Stromal cell of bone marrow (primary cell): ENCODE measurements at places on chromosomes 5 and 9.

DNA sequence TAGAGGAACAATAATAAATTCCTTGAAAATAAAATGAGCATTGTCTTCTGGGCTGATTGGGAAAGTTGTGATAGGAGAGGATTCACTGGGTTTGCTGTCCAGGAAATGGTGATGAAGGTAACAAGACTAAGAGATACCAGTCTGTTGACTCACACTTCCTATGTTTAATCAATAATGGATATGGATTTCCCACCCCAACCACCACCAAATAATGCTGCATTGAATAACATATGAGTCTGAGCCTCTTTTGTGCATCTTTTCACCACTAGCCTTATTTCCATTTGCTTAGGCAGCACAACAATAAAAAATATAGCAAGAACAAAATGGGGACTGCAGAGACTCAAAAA, 120.2 kb upstream of the NFIB start:
- DNase-seq, result no peak

DNA sequence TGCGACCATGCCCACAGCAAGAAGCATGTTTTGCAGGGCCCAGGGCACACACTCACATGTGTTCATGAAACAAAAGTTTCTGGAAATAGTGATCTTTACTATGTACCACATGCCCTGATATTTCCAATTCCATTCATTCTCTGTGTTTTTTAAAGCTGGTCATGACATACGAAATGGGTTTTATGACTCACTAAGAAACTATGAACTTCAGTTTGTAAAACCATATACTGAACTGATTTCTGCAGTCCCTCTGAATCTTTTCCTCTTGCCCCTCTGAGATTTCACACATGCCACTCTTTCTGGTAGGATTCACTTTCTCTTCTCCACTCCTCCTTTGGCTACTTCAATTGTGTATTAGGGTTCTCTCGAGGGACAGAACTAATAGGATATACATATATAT, 416.1 kb upstream of the TRPC7 start:
- peak; percentile 32 for DNase-seq

DNA sequence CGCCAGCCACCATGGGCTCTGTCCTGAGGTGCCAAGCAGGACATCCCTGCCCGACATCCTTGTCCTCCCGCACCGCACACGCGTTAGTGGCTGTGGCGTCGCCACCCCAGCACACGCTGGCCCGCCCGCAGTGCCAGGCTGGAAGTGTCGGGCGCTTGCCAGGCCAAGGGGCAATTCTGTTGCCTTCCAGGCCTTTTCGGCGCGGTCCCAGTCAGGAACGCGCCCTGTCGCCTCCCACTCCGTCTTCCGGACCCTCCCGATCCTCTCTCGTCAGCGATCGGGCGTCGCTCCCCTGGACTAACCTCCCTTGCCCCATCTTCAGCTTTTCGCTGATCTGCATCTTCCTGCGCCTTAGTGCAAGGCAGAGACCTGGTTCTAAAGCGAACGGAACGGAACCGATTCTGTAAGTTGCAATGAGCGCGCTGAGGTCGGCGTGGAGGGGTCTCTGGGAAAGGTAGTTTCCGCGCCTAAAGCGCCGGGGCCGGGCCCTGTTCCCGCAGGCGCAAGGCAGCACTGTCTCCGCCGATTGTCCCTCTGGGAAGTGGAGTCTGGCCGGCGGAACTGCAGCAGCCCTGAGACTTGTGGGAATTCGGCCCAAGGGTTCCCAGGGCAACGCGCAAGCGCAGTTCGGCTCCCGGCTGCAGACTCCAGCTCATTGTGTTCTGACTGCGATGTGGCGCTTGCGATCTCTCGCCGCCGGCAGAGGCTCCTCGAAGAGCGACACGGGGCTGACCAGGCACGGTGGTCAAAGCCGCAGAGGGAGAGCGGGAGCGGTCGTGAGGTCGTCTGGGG, at the start of gene ZNF454:
ZNF454 (plus strand) TSS at position 630 of the 792 bp plus-strand sequence. CDS start 1,594 bp downstream, outside the sequence.
- DNase-seq, result peak; percentile 85

- DNase-seq, result peak; percentile 41
Measured at GRCh38 chr9:17462869-17463464, 115.9 kb upstream of the SH3GL2 start.

DNA sequence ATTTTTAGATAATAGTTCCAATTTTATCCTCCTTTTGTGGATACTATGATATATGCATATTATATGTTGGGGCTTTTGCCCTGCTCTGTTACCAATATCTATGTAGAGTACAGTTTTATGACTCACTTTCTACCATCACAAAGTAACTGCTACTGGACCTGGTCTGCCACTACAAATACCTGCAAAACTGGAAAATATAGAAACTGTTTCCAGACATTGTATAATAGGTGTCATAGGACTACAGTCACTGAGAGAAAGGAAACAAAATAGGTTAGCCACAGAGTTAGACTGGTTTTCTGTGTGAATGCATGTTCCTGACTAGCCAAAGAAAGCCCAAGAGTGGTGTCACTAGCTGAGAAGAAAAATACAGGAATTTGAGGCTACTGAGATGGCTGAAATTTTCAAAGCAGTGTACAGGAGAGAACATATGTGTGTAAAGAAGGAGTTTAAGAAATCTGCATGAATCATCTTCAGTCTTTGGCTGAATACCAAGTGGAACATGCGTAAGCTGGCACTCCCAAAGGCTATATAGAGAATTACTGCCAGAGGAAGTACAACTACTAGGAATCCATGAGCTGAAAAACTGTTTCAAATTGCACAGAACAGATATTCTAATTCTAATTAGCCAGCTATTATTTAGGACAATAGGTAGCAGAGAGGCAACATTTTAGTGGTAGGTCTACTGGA, 29.0 kb upstream of the FAM174A start:
- peak; percentile 85 for DNase-seq

- DNase-seq, result no peak
Measured at GRCh38 chr9:121788686-121789366, 137.4 kb downstream of the DAB2IP start.

DNA sequence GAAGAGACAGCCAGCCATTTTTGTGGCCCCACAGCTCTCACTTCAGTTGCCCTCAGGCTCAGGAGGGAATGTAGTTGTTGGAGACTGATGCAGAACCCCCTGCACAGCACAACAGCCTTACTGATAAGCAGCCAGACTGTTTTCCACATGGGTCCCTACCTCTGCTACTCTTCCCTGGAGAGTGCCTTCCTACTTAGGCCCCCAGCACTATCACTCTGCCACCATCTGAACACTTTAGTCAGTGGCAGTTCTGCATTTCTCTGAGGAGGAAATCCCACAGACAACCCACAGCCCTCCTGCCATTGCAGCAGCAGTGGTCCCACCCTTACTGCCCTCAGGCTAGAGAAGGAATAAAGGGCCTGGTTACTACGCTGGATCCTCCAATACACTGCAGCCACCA, 61.8 kb upstream of the PTPRD start:
- DNase-seq, result no peak

DNA sequence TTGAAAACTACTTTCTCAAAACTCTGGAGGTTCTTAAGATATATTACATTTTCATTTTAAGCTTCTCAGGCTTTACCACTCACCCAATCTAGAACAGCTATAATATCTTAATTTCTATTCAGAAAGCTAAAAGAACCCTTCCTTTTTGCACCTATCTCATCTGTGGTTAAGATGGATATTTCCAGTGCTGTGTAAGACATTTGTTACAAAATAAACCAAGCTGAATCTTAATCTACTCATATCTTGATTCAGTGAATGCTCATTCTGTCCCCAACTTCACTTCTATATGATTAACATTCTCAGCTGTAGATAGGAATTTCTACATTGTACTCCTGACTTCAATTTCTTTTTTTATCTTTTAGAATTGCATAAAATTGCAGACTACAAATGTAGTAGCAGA, 15.0 kb downstream of the ABHD17B start:
- no peak for DNase-seq

- DNase-seq, result no peak
Measured at GRCh38 chr9:126642839-126643238, 29.1 kb downstream of the LMX1B start.

DNA sequence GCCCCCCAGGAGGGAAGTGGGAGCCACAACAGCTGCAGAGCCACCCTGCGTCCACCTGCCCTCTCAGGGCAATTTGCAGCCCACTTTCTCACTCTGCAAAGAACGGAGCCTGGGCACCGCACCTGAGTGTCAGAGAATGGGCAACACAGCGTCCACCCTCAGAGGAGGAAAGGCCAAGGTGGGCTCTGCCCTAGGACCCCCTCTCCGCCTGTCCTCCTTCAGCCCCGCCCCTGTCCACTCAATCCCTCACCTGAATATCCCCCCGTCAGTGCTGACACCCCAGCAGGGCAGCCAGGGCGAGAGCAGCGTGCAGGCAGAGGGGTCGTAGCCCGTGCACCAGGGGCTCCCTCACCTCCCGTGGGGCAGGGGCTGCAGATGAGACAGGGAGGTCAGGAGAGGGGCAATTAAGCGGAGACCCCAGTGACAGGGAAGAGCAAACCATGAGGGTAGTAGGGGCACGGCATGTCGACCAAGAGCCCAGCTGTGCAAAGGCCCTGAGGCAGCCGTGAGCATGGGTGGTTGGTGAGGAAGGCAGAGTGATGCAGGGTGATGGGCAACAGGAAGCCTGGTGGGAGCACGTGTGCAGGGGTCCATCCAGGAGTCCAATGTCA, 140.3 kb downstream of the OLFM1 start:
- DNase-seq, result no peak

GRCh38 chr9:68419901-68420300, 63.5 kb downstream of the PGM5 start:
- no peak for DNase-seq

- no peak for DNase-seq
Measured at GRCh38 chr9:33180526-33181184, 13.5 kb upstream of the B4GALT1 start.

GRCh38 chr9:23934291-23934906, 108.4 kb upstream of the ELAVL2 start:
- no peak for DNase-seq

DNA sequence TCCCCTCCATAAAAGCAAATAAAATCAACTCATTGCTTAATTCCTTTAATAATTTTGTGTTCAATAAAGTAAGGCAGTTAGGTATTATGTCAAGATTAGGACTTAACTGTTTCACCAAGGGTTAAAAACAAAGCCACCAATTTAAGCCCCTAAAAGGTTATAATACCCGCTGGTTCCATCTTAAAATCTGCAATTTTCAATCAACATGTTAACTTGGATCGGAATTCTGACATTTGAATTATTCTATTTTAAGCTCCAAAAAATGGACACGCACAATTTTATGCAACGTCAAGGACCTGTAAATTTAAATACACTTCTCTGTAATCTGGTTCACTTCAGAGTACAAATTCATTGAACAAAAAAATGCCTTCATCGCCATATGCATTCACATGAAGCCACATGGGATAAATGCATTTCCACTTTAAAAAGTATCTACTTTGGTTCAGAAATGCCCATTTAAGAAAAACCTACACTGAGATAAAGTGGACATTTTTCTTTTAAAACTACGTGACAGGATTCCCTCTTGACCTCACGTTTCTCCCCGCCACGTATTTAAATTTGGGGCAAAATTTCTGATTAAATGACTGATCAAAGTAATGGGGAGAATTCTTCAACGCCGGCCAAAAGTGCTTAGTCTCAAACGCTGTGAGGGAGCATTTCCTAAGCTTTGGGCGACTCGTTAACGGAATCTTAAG, 721 bp downstream of the GIN1 start:
- DNase-seq, result no peak

DNA sequence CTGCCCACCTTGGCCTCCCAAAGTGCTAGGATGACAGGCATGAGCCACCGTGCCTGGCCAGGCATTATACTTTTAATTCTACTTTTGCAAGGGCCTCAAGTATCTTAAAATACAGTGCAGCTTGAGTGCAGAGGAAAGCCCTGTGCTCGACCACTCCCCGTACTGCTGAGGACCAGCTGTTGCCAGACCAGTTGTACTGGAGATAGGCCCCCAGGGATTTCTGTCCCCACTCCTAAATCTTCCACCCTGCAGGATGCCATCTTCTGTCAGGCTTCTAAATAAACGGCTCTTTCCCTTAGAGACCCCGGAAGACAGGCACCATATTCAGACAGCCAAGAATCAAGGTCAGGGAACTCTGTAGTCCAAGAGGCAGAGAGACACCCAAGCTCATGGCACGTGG, 16.6 kb upstream of the PSMD5 start:
- no peak for DNase-seq

GRCh38 chr9:127676638-127677037, 30.1 kb upstream of the CFAP157 start:
- DNase-seq, result no peak

DNA sequence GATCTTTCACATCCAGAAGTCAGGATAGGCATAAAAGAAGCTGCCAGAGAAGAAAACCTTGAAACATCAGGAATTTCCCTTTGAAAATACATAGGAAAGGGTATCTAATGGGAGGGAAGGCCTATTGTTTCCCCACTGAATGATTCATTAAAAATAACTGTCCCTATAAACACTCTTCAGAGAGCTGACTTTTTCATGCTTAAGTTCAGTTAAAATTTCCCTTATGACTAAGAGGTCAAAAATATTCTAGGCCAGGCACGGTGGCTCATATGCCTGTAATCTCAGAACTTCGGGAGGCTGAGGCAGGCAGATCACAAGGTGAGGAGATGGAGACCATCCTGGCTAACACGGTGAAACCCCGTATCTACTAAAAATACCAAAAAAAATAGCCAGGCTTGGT, 499.5 kb downstream of the ENC1 start:
- DNase-seq, result peak; percentile 18

DNA sequence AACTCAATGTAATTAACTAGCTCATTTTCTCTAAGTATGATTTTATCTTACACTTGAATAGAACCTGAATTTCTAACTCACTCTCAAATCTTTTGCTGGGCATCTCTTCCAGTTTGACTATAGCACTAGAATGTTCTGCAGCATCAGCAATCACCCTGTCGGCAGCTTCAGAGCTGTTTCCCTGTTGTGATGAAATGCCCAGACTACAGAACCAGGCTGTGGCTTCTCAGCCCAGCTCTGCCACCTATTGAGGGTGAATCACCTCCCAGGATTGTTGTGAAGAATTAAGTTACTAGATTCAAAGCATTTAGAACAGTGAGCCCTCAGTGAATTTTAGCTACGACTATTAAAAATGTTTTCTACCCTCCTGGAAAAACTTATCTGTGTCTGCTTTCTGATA, 90.4 kb upstream of the ANKRD55 start:
- DNase-seq, result no peak

DNA sequence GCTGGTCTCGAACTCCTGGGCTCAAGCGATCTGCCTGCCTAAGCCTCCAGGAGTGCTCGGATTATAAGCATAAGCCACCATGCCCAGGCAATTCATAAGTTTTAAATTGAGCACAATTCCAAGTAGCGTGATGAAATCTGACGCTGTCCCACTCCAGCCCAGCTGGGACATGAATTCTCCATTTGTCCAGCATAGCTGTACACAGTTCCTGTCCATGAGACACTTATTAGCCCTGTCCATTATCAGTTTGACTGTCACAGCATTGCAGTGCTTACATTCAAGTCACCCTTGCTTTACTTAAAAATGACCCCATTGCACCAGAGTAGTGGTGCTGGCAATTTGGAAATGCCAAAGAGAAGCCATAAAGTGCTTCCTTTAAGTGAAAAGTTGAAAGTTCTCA, 7.6 kb upstream of the SLC30A5 start:
- no peak for DNase-seq
